ENCODE measurements at places on chromosomes 16 and 17.
A peak's percentile ranks its signal among the peaks of the same experiment; 100 is the strongest.

DNA sequence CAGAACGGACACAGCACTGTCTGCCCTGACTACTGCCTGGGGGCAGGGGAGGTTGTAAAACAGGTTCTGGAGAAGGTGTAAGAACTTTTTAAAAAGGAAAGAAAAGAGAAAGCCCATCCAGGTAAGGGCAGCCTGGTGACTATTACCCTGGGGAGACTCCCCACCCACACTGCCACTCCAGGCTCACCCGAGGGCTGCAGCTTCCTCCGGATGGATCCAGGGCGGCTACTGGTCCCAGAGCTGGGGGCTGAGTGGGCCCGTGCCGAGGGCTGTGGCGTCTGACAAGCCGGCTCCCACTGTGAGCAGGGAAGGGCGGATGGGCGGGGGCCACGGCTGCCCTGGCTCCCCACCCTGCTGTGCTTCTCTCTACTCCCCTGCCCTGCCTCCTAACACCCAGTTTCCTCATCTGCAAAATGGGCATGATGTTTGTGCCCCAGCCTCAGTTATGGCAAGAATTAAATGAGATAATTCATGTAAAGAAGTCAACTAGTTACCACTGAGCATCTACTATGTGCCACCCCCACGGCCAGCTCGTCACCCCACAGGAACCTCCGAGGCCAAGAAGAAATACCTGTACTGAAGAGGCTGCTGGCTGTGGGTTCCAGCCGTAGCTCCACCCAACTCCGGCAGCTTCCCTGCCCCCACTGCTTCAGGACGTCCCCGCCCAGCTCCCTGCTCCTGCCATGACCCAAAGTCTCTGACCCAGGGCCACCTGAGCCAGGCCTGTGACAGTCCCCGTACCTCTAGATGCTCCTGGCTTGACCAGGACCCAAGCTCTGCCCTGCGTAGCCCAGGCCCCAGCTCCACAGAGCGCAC, 24.2 kb downstream of the KATNB1 start:
- no peak for DNase-seq

DNA sequence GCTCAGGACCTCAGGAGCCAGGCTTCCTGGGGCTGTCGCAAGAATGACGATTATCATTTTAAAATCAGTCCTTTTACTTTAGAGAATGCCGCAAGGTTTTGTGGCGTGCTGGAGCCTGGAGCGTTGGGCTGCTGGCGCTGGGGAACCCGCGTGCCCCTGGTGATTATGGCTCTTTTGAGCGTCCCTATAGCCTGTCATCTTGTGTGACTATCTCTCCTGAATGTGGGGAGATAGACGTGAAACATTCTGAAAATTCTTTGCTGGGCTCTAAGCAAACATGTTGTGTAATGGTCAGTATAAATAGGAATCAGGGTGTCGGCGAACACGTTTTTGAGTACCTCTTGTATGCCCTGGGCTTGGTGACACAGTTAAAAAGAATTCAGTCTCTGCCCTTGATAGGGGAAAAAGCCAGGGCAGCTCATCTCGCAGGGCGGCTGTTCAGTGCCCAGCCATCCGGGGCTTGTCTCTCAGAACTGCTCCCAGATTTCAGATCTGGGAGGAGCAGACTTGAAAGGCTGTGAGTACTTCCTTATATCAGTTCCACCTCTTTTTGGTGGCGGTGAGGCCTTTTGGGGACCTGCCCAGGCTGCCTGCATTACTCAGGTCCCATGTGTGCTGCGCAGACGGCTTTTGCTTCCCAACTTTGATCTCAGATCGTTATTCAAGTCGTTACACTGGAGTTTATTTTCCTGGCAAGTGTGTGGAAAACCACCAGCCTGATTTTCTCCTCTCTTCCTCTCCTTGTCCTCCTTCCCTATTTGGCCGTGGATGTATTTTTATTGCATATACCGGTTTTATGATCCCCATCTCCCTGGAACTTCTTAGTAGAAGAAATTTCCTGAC, 973 bp downstream of the SLC7A6 start:
- DNase-seq = peak; percentile 32

DNA sequence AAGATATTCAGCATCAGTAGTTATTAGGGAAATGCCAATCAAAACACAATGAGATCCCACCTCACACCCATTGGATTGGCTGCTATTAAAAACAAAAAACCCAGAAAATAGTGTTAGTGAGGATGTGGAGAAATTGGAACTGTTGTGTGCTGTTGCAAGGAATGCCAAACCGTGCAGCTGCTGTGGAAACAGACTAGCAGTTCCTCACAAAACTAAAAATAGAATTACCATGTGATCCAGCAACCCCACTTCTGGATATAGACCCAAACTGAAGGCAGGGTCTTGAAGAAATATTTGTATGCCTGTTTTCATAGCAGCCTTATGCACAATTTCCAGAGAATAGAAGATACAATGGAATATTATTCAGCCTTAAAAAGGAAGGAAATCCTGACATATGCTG, 46.0 kb downstream of the FOXK2 start:
- DNase-seq = no peak

- DNase-seq = no peak
Measured at GRCh38 chr17:32388613-32389459, 38.9 kb downstream of the ZNF207 start.

GRCh38 chr17:8120520-8121406, 2.4 kb upstream of the ALOXE3 start:
- DNase-seq = peak; percentile 70

GRCh38 chr16:78096386-78096785, 3.1 kb upstream of the WWOX start:
- DNase-seq = no peak

- no peak for DNase-seq
Measured at GRCh38 chr16:68244481-68244902, 681 bp upstream of the PLA2G15 start.

GRCh38 chr16:1667916-1668315, 10.2 kb upstream of the JPT2 start:
- no peak for DNase-seq

DNA sequence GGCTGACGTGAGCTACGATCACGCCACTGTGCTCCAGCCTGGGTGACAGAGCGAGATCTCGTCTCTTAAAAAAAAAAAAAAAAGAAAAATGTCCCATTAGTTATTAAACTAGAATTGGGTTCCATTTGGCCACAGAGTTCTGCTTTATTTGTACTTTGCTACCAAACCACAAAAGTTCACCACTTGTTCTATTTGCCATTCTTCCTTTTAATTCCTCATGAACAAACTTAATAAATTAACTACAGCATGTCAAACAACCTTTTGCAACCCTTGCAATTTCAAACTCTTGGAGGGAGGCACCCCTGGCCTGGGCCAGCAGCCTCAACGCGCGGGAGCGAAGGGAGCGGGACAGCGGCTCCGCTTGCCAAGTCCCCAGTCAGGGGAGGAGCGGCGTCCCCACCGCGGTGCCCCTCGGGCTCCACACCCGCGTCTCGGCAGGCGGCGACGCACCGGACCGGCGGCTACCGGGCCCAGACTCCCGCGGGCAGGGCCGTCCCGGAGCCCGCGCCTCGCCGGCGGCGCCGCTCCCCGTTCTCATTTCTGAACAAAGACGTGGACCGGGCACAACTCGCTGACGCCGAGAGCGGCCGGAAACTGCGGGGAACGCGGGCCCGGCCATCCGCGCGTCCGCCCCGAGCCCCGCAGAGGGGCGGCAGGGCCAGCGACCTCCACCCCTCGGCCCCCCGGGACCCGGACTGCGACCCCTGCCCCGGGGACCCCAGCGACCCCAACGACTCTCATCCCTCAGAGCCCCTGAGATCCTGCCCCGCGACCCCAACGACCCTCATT, 775 bp downstream of the CYTH1 start:
- DNase-seq = peak; percentile 42

DNA sequence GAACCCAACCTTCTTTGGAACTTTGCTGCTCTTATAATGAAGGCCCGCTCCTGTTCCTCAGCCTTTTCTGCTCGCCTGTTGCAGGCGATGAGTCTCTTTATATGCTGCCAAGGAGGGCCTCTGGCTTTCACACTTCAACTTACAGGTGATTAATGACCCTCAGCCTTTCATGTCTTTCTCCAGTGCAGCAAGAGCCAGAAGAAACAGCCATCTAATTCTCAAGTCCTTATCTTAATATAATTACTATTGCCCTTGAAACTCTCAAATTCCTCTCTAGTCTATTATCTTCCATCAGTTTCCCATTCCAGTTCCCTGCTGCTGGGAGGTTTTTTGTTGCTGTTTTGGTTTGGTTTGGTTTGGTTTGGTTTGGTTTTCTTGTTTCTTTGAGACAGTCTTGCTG, 121.8 kb upstream of the MED13 start:
- DNase-seq = no peak

GRCh38 chr16:55367866-55368603, 44.0 kb downstream of the IRX6 start:
- no peak for DNase-seq

GRCh38 chr17:50949989-50950877, 84.1 kb upstream of the TOB1 start:
- DNase-seq = peak; percentile 64

- no peak for DNase-seq
Measured at GRCh38 chr17:29384901-29385300, 5.3 kb upstream of the TAOK1 start.

DNA sequence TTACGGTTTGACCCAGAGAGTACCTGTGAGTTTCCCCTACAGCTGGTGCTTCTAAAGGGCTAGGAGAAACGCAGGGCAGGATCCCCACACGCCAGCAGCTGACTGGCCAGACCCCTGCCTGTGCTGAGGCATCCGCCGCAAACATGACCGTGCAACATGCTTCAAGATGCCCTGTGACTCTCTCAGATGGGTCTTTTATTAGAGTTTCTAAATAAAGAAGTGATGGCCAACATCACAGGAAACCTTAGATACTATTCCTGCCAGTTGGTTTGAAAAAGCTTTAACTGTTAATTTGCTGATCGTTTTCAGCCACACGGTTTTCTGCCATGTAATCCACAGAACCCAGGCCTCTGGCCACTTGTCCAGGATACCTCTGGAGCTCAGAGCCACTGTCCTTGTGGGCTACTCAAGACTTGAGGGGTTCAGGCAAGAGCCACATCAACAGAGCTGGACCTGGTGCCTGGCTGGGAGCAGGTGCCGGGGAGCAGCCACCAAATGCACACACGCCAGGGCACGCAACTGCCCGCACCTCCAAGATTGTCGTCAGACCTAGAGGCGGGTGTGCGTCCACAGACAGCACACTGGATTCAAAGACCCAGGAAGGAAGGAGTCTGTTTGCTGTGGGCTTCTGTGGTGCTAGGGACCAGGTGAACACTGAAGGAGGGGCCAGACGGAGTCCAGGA, 118.4 kb downstream of the ZNF778 start:
- no peak for DNase-seq

DNA sequence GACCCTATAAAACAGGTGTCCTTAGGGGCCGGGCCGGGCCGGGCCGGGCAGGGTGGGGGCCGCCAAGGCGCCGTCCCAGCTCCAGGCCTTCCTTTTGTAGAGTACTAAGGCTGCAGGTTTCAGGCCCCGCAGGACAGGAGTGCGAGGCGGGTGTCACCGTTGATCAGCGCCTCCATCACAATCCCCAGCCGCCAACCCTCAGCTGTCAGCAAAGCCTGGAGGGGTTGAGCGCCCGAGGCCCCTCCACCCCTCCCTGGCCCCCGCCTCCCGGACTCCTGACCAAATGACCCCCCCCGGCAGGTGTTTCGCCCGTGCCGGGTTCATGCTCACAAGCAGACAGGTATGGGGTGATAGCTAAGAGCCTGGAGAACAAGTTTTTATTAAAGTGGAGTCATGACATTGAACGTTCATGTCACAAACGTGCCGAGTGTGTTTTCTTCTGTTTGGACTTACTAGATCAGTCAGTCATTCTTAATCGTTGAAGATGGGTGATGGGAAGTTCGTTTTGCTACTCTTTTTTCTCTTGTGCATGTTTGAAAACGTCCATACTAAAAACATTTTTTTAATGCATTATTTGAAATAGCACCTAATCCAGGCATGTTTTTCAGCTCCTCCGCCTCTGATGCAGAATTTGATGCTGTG, 534 bp downstream of the ARL2BP start:
- DNase-seq = no peak

DNA sequence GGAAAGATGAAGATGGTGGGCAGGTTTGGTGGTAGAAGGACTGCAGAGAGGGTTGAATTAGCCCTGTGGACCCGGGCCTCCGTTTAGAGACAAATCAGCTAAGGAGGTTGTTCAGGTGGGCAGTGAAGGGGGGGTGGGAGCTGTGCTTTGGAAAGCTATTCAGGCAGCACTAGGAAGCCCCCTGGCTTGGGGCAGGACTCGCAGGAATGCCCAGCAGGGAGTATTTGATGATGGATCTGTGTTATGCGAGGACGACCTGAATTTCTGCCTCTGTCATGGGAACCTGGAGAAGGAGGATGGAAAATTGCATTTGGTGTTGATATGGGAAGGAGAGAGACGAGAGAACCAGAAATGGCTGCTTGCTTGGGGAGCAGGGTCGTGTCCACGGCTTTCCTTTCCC, 3.5 kb downstream of the SPDYE4 start:
- no peak for DNase-seq

- DNase-seq = no peak
Measured at GRCh38 chr16:8849411-8850011, 19.3 kb downstream of the CARHSP1 start.

- no peak for DNase-seq
Measured at GRCh38 chr17:76911299-76912017, 43.3 kb downstream of the MGAT5B start.

- no peak for DNase-seq
Measured at GRCh38 chr17:1789936-1790335, 28.1 kb downstream of the SERPINF1 start.

- no peak for DNase-seq
Measured at GRCh38 chr16:2979669-2980226, 498 bp downstream of the PKMYT1 start.

DNA sequence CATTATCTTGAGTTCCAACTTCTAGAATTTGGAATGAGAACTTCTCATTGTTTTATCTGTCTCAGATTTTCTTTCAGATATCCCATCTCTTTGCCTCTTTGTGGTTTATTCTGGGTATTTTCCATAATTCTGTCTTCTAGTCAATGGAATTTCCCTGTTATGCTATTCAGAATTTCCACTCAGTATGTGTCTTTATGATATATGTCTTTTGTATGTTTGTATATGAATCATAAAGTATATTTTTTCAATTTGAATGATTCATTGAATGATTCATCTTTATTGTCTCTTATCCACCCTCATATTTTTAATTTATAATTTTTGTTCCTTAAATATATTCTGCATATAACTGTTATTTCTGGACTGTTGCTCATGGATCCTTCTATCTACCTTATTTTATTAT, 729.7 kb upstream of the GOT2 start:
- no peak for DNase-seq

DNA sequence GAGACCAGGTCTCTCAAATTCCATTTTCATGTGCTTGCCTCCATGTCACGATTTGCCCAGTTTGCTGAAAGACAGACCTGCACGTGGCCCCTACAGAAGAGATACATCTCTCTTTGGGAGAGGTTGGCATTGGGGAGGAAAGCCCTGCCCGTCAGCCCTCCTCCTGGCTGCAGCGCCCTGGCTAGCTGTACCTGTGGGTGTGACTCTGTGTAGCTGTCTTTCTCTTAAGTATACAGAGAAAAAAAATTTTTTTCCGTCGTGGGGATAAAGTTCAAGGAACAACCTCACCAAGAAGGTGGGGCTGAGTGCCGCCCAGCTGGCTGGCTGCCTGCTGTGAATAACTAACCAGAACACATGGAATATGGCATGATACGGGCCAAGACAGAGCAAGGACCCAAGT, 26.5 kb downstream of the TMEM98 start:
- DNase-seq = no peak

Measured in CD4-positive, alpha-beta T cell treated with Interferon gamma for 1 hour (primary cell).